Suprapubic skin (tissue), 4 donors: ENCODE measurements at places on chromosomes 2 and 18.
A peak's percentile ranks its signal among the peaks of the same experiment; 100 is the strongest.

GRCh38 chr2:109457366-109457765, 156.4 kb downstream of the SEPTIN10 start:
- DNase-seq = peak; percentile 48

DNA sequence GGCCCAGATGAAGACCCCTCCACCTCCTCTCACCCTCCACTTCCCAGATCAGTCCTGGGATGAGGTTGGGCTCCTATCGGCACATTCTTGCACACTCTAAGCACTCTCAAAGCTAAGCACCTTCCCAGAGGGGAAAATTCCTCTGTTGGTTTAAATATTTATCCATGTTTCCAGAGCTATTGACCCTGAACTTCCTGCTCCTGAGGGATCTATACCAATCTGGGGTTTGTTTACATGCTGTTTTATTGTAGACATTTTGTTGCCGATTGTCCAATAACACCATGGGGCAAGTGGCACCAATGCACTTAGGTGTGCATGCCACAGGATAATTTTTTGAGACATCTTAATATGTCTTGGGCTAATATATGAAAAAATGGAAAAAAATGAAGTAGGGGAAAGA, 476.2 kb downstream of the SLC4A3 start:
- DNase-seq = no peak

- no peak for DNase-seq
Observed at GRCh38 chr18:60965856-60966255, 367.4 kb upstream of the CDH20 start.

DNA sequence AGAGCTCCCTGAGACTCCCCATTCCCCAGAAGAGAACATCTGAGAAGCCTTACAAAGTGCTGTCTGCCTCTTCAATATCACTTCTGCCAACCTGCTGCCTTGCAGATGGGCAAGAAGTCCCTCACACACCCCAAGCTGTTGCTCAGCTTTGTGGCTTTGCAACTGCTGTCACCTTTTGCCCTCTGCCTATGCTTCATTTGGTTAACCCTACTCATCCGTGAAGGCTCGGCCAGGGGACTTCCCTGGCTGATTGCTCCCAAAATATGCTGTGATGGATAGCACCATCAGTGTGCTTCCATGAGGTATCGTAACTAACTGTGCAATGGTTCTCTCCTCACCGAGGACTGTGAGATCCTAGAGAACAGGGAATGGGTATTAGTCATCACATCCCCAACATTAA, 88.9 kb upstream of the CYP1B1 start:
- no peak for DNase-seq

- DNase-seq = no peak
Observed at GRCh38 chr2:126429103-126429502, 226.9 kb upstream of the GYPC start.

GRCh38 chr2:747762-748351, 70.7 kb upstream of the TMEM18 start:
- DNase-seq = no peak

DNA sequence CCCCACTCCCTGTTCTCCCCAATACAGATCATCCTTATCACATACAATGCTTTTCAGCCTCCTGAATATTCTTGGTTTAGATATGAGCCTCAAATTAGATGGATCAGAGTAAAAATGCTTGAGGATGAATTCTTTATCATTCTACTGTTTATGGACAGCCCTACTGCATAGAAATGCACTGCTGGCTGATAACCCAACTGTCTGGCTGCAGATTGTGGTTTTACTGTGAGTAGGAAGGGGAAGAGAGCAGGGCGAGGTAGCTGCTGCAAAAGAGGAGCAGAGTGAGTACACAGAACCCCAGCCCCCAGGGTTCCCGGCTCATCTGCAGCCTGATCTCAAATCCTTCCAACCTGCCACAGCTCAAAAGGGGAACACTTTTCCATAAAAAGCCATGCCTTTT, 29.4 kb upstream of the NCOA1 start:
- DNase-seq = no peak

DNA sequence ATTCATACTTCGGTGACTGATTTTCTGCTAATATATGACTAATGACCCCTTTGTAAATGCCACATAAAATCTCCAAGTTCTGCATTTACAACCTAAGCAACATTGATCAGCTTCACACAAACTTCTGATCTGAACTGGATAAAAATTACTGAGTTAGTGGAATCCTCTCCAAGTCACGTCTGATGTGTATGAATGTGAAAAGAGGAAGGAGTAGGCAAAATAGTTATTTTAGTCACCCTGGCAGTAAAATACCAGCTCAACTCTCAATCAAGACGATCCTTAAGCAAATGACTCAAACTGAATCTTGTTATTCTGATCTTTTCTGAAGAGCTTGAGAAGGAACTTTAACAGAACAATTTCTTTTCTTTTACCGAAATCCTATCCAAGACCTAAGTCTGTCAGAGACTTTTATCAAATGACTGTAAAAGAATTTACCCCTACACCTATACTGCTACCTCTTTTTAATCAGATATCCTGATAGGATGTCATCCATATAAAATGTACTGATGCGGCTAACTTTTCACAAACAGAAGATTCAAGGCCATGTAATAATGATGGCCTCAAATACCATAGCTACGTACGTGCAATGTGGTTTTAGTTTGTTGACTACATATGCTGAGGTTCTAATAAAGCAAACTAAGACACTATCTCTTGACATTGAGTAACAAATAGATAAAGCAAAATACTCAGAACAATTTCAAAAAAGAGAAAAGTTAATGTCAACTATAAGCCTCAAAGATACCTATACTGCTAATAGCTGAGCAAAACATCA, 23.7 kb downstream of the CUL3 start:
- no peak for DNase-seq

DNA sequence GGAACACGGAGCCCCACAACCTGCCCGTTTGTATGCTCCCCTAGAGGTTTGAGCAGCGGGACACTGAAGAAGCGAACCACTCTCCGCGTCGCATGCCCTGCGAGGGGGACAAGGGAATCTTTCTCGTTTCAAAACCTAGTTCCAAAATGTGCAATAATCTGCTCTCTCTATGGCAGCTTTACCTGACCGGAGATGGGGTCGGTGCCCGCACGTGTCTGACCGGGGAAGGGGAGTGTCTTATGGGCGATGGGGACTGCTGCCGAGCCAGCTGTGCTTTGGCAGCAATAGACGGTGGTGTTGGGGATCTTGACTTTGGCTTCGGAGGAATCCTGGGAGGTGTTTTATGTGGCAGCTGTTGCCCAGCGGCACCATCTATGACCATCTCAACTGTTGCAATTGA, 7.9 kb downstream of the TTN start:
- DNase-seq = no peak

DNA sequence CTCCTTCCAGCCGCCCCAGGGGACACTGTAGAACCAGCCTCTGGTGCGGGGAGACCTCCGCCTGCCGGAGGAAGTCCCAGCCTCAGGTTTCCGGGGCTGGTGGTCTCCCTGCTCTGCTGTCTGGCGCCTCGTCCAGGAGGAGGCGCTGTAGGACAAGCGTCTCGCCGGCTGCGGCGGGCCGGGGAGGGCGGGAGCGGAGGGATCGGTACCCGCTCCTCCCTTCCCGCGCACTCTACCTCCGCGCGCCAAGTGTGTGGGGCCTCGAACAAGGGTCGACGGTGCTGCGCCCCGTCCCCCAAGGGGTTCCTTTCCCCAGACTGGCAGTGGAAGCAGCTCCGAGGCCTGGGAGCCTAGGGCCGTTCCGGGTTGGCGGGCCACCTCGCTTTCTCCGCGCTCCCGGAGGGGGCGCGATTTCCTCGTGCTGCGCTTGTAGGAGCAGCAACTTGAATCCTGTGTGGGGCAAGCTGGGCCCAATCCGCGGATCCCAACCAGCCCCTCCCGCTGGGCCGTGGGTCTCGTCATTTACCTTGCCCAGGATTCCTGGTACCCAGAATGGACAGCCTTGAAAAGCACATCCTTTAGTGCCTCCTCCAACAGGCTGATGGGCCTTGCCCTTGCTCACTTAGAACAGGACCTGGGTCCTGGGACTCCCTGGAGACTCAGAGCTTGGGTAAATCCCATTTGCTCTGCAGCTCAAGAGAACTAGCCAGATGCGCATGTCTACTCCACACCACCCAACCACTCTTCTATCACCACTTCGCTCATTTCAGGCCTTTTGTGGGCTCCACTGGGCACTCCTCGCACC, 10.6 kb upstream of the HOXD4 start:
- DNase-seq = peak; percentile 86

- no peak for DNase-seq
Observed at GRCh38 chr2:190272457-190272842, 47.2 kb downstream of the HIBCH start.

DNA sequence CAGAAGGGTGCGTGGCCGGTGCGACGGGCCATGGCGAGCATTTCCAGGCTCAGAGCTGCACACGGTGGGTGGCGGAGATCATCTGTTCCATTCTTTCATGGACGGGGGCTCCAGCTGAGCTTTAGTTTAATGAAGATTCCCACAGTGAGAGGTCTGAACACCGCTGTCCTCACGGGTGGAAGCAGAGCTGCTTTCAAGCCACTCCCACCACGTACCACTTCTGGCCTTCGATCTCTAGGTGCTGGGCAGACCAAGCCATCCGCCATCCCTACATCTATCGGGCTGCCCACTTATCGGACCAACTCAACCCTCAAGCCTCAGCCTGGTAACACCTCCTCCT, 18.5 kb downstream of the GPR35 start:
- no peak for DNase-seq

DNA sequence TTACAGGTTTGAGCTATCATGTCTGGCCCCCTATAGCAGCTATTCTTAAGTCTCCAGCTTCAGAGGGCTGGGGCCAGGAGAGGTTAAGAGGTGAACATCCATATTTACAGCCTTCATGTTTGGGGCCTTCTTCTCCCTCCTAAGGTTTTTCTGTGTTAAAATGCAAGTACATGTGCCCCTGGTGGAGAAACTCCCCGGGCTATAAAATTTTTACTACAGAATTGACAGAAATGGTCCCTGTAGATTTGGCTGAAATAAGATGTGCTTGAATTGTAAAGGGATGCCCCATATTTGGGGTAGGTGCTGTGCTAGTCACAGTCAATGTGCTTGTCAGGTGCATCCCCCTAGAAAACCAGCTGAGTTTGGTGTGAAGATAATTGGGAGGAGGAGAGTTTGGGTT, 263.3 kb upstream of the CXCR4 start:
- DNase-seq = no peak

- no peak for DNase-seq
Observed at GRCh38 chr2:208669394-208669793, 262.8 kb downstream of the PTH2R start.

- no peak for DNase-seq
Observed at GRCh38 chr2:210715560-210716082, 159.2 kb downstream of the CPS1 start.

DNA sequence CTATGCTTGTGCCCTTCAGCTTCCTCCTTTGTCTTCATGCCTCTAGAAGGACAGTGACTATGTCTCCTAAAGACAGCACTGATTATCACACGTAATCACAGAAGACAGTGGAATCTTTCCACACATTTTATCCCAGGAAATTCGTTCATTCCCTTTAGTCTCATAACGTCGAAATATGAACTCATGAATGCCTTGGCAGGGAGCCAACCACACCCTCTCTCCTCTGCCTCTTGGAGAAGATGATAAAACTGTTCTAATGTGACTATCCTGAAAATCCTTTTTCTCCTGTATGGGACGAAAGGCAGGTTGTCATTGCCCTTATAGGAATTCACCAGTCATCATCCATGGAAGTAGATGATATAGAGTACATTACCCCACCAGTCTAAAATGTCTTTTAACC, 726.6 kb upstream of the FANCL start:
- peak; percentile 64 for DNase-seq

GRCh38 chr2:114046866-114047435, 157.1 kb downstream of the ACTR3 start:
- no peak for DNase-seq

DNA sequence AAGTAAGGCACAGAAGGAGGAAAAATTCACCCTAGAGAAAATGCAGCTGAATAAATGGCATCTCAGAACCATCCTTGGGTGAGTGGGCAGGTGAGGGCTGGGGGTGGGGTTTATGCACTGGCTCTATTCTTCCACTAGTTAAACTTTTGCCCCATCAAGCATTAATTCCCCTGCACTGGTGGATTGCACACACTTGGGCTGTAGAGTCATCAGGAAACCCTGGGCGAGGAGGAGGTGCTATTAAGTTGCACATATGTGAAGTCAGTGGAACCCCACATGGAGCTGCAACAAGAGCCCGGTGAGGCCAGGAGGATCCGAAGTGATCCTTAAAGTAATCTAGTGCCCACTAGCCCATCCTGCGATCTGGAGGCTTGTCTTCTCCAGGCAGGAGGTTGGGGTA, 6.8 kb upstream of the DNAJB2 start:
- no peak for DNase-seq

DNA sequence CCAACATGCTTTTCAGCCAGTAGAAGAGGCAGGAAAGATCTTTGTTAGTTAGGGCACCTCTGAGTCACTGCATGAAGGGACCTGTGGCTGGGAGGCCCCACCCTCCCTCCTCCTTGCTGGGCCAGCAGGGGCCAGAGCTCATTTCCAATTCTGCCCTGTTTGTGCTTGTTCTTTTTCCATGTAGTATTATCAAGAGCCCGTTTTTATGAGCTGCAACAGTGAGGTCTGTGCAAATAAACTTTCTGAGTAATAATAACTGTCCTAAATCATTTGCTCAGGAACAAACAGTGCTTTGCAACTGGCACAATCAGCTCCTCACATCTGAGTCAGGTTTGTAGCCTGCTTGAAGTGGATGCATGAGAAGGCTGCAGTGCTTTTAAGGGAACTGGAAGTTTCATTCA, 128.0 kb downstream of the ARL4C start:
- no peak for DNase-seq

- DNase-seq = no peak
Observed at GRCh38 chr18:76668546-76668945, 153.8 kb upstream of the ZNF236 start.

DNA sequence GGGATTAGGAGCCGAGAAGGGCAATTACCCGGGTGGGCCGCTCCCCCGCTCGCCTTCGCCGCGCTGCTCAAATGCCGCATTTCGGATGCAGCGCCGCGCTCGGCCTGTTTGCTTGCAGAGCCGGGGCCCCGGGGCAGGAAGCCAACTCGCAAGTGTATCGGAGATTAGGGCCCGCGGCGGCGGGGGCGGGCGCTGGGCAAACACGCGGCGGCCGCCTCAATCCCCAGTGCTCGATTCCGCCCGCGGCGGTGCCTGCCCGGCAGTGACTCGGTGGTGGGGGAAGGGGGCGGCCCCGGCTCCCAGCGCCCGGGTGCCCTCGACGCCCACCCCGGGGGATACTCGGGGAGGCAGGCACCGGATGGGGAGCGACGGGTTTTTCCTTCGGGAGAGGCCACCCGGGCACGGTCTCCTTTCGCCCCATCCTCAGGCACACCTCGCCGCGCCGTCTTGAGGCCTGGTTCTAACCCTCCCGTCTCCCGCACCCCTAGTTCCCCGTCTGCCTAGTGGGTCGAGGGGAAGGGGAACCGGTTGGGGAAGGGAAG, 26.6 kb upstream of the NOTO start:
- peak; percentile 84 for DNase-seq

DNA sequence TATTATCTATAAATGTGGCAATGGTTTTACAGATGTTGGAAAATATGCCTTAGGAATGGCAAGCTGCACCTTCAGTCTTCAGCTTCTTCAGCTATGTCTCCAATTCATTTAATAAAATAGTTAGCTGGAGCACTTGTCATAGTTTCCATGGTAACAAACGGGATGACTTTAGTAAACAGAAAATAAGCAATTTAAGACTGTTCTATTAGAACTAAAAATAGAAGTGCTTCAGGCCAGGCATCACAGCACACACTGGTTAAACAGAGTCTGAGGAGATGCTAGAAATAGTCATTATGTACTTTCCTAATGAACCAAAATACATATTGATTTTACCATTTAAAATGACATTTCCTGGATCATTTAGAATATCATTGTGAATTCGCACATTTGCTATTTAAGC, 195.0 kb downstream of the GCA start:
- DNase-seq = no peak

- DNase-seq = no peak
Observed at GRCh38 chr2:154813636-154814035, 115.1 kb downstream of the KCNJ3 start.
